ENCODE measurements at places on chromosomes 6 and 20.
A peak's percentile ranks its signal among the peaks of the same experiment; 100 is the strongest.

GRCh38 chr6:52582996-52583395, 6.1 kb upstream of the TRAM2 start:
- DNase-seq: no peak

DNA sequence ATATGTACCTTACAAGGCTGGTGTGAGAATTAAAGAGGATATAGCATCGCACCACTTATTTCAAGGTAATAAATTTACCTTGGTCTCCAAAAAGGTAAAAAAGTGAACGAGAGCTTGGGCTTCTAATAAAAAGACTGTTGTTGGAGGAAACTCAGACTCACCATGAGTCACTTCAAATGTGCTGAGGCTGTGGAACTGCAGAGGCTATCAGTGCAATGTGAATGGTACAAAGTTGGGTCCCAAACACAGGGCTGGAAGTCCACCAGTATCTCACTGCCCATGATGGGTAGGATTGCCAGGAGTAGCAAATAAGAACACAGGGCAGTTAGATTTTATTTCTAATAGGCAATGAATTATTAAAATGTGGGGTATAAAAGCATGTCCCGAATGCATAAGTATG, 200.6 kb downstream of the MAFB start:
- DNase-seq: no peak

DNA sequence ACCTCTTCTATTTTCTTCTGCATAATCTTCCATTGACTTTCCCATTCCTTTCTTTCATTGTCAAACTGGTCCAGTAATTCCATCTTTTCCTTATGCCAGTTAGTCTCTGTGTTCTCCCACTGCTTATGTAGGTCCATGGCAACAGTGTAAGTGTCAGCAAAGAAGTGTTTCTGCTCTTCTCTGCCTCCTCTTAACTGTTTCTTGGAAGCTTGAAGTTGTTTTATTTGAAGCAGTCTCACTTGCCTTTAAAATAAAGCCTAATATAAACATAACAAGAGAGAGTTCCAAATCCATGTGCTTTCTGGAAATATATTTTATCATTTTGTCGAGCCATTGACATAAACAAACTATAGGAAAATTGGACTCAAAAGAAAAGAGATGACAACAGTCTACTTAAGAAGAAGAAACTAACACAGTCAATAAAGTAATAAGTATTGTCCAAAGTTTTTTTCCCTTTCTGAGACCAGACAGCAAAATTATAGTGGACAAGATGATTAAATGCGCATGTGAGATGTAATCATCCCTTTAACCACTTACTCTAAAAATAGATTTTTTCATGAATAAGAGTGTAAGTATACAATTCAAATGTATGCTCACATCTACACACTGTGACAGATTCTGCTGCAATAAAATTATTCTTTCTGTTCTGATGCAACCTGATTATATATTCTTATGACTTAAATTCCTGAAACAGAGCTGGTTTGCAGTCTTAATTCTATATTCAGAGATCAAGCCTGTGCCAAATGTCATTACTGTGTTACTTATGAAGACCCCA, 5.2 kb downstream of the KIAA0408 start:
- no peak for DNase-seq

DNA sequence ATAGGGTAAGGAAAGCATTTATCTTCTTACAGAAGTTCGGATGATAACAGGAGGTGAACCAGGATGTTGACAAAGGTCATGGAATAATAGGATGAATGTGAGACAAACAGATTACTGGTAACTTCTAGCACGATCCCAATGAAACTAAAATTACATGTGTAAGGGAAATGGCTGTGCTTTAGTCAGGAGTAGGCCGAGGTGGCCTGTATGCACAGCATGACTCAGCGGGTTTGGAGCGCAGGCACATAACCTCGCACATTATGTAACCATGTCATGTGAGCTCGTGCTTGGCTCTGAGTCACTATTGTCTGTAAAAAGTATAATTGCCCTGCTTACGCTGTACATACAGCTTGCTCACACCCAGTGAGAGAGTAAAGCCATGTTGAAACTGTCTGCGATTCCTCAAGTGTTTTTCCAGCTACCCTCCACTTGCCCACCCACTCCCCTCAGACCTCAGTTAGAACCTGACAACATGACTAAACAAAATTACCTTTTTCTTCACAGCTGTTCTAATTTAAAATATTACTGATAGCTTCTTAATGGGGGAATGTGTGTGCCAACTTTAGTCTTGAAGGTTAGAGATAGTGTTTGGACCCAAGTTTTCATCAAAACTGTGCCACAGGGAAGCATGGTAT, 8.2 kb downstream of the CYB5R4 start:
- DNase-seq: peak; percentile 35

DNA sequence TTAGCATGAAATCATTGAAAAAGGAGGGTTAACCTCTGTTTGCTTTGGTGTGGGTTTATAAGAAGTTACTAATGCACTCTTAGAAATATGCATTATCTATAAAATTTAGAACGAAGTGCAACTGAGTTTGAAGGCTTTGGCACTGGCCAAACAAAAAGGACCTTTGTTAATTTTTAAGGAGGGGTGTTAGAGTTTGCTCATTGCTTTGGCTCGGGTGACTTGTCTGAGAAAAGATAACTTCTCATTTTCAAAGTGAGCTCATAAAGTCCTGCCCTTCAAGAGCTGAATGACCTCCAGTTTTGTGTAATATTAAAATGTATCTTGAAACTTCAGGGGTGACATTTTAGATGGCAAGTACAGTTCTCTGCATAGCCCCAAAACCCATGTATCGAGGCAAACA, 25.9 kb downstream of the NEDD9 start:
- DNase-seq: no peak

- DNase-seq: no peak
These were observed 183.0 kb upstream of the MMS22L start for GRCh38 chr6:97465877-97466561.

DNA sequence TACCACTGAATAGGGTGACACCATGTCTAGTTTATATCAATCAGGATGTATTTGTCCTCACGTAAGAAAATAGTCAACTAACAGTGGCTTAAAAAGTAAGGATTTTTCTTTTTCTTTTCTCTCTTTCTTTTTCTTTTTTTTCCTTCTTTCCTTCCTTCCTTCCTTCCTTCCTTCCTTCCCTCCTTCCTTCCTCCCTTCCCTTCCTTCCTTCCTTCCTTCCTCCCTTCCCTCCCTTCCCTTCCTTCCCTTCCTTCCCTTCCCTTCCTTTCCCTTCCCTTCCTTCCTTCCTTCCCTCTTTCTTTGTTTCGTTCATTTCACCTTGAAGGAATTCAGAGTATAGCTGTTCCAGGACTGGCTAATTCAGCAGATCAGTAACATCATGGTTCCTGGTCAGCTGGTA, 83.2 kb downstream of the SOX4 start:
- DNase-seq: no peak

GRCh38 chr20:53826597-53827291, 233.1 kb upstream of the ZNF217 start:
- DNase-seq: peak; percentile 24

- peak; percentile 58 for DNase-seq
These were observed 34.2 kb upstream of the BTN3A2 start for GRCh38 chr6:26330859-26331217.

DNA sequence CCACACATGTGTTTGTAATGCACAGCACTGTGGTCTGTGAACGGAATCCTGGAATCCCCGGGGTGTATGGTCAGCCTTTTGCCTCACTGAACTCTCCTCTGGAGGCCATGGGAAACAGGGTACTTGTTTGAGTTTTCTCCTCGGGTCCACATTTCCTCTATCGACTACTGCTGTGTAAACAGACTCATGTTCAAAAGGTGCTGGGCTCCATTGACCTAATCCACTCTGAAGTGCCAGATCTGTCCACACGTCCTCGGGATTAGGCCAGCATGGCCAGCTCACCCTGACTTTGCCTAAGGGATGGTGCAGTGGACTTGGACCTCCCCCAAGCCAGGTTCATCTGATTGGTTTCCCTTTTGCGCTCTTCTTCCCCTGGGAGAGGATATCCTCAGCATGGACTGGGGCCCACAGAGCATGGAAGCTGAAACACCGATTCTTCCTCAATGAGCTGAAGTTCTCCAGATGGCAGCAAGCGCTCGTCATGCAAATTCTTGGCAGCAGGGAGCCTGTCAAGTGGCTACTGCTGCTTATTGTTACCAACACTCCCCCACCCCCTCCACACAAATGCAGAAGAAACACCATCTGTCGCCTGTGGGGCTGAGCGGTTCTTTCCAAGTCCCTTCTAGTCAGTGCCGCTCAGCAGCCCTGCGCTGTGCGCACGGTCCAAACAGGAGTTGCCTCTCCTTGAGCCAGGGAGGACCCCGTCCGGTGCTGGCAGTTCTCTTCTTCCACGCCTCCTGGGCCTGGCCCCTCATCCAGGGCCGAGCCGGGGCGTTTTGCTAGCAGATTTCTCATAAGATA, 292.6 kb upstream of the MARCKS start:
- DNase-seq: peak; percentile 99

- no peak for DNase-seq
These were observed 14.1 kb upstream of the TENT5A start for GRCh38 chr6:81766482-81767069.

DNA sequence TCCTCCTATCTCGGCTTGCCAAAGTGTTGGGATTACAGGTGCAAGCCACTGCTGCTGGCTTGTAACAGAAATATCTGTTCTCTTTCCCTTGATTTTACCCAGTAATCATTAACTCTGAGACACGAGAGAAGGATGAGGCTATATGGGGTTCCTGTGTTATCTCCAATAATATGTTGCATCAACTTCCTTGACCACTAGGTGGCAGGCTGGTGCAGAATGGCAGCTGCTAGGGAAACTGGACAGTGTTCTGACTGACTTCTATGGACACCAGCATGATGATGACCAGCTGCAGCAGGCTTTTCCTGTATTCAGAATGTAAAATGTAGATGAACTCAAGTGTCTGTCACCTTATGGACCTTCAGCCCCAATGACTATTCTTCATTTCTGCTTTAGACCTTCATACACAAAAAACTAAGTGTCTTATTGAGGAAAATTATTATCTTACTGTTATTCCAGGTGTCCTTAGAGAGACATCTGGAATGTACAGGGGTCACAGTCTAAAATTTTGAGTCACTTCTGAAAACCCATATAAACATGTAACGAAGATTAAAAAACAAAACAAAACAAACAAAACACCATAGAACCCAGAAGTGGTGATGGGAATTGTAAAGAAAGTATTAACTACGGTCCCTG, 20.4 kb upstream of the CD109 start:
- peak; percentile 38 for DNase-seq

DNA sequence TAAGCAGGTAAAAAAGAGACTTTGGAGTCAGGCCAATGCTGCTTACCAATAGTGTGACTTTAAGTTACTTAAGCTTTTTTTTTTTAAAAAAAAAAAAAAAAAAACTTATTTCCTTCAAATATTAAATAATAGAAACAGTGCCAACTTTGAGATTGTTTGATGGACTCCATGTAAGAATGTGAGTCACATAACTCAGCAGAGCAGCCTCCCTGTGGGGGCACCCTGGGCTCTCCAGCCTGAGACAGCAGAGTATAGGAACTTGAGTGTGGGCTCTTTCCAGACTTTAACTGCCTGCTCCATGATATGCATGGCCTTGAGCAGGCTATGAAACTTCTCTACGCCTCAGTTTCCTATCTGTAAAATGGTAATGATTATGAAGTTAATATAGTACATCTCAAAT, 113.3 kb upstream of the SAMD5 start:
- no peak for DNase-seq

DNA sequence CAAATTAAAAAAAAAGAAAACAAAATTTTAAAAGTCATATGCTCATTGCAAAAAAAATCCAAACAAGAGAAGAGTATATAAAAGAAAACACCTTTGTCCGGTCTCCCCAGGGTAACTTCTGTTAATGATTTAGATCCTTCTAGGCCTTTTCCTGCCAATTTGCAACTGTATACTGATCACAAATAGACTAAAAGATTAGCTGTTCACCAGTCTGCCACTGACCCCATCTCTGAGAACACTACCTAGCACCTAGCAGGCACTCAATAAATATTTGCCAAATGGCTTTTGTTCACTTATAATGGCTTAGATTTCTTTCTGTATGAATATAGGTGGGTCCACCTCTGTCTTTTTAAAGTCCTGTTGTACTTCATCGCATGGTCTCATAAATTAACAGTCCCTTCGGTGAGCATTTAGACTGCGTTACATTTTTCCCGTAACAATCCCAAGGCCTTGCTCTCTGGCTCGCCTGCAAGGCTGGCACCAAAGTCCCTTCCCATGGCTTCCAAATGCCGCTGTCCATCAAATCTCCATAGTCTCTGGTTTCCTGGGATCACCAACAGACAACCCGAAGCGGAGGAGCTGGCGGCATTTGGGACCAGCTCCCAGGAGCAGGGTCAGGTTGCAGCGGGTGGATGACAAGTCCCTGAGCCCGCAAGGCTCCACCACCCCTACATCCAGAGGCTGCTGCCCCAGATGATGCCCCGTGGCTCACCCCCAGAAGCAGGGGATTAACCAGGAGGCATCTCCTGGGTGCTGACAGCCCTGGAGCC, 11.8 kb downstream of the JPH2 start:
- no peak for DNase-seq

All from NCI-H2171 treated with DMSO at 0.1 percent for 48 hours (cell line).